GM23248 (cell line): ENCODE measurements at places on chromosomes 5 and 9. TPM values are rescaled to one million over a fixed set of nuclear protein-coding genes. Genes with fewer than 3 reads are reported as not detected.

GRCh38 chr9:78261403-78262001 is 25.6 kb downstream of the CEP78 start:
- no peaks in the 10 kb centered on the region for H3K4me1 ChIP-seq
- H3K4me3 ChIP-seq = no peak overlapping the region
- H3K27ac ChIP-seq = no peak overlapping the region
- no peaks in the 10 kb centered on the region for H3K27me3 ChIP-seq

DNA sequence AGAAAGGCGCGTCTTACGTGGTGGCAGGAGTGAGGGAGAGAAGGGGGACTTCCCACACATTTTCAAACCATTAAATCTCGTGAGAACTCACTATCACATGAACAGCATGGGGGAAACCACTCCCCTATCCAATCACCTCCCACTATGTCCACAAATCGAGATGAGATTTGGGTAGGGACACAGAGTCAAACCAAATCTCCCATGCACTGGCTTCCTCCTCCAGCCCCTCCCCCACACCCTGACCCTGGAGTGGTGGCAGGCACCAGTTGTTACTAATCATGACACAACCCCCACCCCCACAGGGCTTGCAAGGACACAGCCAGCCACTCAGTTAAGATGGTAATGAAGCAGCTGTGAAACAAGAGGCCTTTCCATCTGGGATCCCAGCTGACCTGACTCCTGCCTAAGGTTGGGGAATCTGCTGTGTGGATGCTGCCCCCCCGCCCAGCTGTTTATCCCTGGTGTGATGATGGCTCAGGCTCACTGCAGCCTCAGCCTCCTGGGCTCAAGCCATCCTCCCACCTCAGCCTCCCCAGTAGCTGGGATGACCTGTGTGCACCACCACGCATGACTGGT is 57.1 kb upstream of the FUBP3 start:
- no peaks in the 10 kb centered on the region for H3K4me1 ChIP-seq
- no peaks in the 10 kb centered on the region for H3K36me3 ChIP-seq
- no peak overlapping the region for H3K27ac ChIP-seq
- DNase-seq = peak; percentile 35
- H3K4me3 ChIP-seq = no peak overlapping the region

- peak; percentile 38 for DNase-seq
- no peak overlapping the region for H3K4me3 ChIP-seq
- no peaks in the 10 kb centered on the region for H3K36me3 ChIP-seq
- H3K27me3 ChIP-seq = peaks cover 10% of the 10 kb centered on the region; the same call in 1 of the 2 replicates
- H3K27ac ChIP-seq = no peak overlapping the region
These were observed 436.7 kb downstream of the ZSWIM6 start for GRCh38 chr5:61768692-61769281.

DNA sequence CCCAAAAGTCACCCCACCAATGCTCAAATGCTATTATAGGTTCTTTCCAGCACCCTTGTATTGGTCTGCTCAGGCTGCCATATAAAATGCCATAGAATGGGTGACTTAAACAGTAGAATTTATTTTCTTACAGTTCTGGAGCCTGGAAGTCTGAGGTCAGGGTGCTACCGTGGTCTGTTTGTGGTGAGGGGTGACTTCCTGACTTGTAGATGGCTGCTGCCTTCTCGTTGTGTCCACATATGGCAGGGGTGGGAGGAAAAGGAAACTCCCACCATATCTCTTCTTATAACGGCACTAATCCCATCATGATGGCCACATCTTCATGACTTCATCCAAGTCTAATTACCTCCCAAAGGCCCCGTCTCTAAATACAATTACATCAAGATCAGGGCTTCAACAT is 257.8 kb upstream of the TARS1 start:
- H3K27me3 ChIP-seq = no peaks in the 10 kb centered on the region
- no peaks in the 10 kb centered on the region for H3K36me3 ChIP-seq
- H3K4me3 ChIP-seq = no peak overlapping the region
- no peak for DNase-seq
- H3K4me1 ChIP-seq = peaks cover 9% of the 10 kb centered on the region; the same call in 1 of the 2 replicates
- H3K27ac ChIP-seq = no peak overlapping the region

- no peaks in the 10 kb centered on the region; the same call in 1 of the 2 replicates for H3K27me3 ChIP-seq
- H3K36me3 ChIP-seq = no peaks in the 10 kb centered on the region
- H3K4me3 ChIP-seq = no peak overlapping the region
These were observed 91.7 kb downstream of the GNA14 start for GRCh38 chr9:77556396-77556795.

- no peaks in the 10 kb centered on the region for H3K27me3 ChIP-seq
- H3K4me1 ChIP-seq = no peaks in the 10 kb centered on the region; the same call in 1 of the 2 replicates
- DNase-seq = no peak
These were observed 274.2 kb upstream of the TARS1 start for GRCh38 chr5:33166522-33166921.

GRCh38 chr5:19655627-19656026 is 332.4 kb downstream of the CDH18 start:
- no peak for DNase-seq
- H3K27me3 ChIP-seq = no peaks in the 10 kb centered on the region
- no peak overlapping the region for H3K27ac ChIP-seq
- no peaks in the 10 kb centered on the region for H3K4me1 ChIP-seq

- no peak overlapping the region for H3K27ac ChIP-seq
- no peak overlapping the region for H3K4me3 ChIP-seq
- peaks cover 7% of the 10 kb centered on the region for H3K4me1 ChIP-seq
- DNase-seq = peak; percentile 26
- no peaks in the 10 kb centered on the region for H3K27me3 ChIP-seq
These were observed 123.5 kb upstream of the ACOT12 start for GRCh38 chr5:81517462-81517861.

DNA sequence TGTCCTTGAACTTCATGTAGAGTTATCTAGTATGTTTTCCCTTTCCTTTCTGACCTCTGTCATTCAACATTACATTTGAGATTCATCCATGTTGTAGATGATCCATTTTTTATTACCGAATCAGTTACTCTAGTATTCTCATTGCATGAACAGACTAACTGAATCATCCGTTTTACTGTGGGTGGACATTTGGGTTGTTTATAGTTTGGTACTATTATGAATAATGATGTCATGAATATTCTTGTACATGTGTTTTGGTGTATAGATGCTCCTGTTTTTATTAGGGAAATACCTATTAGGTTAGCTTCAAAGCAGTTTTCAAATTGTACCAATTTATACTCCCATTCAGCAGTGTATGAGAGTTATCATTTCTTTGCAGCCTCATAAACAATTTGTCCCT is 94.3 kb upstream of the NIPAL4 start:
- H3K27ac ChIP-seq = no peak overlapping the region
- H3K4me1 ChIP-seq = peaks cover 14% of the 10 kb centered on the region
- no peaks in the 10 kb centered on the region for H3K36me3 ChIP-seq
- no peaks in the 10 kb centered on the region for H3K27me3 ChIP-seq
- H3K4me3 ChIP-seq = no peak overlapping the region

DNA sequence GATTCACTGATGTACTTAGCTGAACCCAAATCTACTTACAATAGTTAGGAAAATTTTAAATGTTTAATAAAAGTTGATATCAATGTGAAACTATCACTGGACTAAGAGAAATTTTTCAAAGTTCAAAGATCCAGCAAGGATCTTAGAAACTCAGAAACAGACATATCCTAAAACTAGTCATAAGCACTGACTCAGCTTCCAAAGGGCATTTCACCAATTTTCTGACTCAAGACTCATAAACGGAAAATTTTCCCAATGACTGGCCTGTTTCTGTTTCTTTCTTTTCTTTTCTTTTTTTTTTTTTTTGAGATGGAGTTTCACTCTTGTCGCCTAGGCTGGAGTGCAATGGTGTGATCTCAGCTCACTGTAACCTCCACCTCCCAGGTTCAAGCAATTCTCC is 66.6 kb downstream of the CDC14B start:
- H3K27ac ChIP-seq = peak overlapping the region; percentile 93
- DNase-seq = peak; percentile 94
- H3K4me3 ChIP-seq = peak overlapping the region; percentile 42
- no peaks in the 10 kb centered on the region for H3K36me3 ChIP-seq
- peaks cover 59% of the 10 kb centered on the region for H3K4me1 ChIP-seq

DNA sequence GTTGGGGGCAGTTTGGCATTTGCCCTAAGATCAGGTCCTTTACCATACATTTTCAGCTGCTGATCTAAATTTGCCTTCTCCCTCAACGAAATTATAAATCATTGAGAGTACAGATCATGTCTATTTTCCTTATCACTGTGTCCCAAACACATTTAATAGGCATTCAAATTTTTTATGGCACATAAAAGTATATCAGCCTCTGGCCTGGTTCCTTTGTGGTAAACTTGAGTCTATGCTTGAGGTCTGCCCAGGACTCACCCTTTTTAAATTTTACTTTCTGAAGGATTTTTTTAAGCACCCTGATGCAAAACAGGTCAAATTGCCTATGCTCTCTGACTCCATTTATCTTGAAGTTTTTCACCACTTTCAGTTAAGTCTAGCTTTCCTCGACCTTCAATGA is 163.6 kb upstream of the GRIN3A start:
- no peaks in the 10 kb centered on the region for H3K27me3 ChIP-seq
- no peak for DNase-seq
- H3K4me3 ChIP-seq = no peak overlapping the region
- H3K27ac ChIP-seq = no peak overlapping the region

GRCh38 chr5:173535166-173535975 is 81.1 kb downstream of the BOD1 start:
- no peak overlapping the region for H3K27ac ChIP-seq
- DNase-seq = peak; percentile 12
- no peaks in the 10 kb centered on the region for H3K36me3 ChIP-seq
- H3K27me3 ChIP-seq = no peaks in the 10 kb centered on the region
- H3K4me1 ChIP-seq = peaks cover 5% of the 10 kb centered on the region; the same call in 1 of the 2 replicates

DNA sequence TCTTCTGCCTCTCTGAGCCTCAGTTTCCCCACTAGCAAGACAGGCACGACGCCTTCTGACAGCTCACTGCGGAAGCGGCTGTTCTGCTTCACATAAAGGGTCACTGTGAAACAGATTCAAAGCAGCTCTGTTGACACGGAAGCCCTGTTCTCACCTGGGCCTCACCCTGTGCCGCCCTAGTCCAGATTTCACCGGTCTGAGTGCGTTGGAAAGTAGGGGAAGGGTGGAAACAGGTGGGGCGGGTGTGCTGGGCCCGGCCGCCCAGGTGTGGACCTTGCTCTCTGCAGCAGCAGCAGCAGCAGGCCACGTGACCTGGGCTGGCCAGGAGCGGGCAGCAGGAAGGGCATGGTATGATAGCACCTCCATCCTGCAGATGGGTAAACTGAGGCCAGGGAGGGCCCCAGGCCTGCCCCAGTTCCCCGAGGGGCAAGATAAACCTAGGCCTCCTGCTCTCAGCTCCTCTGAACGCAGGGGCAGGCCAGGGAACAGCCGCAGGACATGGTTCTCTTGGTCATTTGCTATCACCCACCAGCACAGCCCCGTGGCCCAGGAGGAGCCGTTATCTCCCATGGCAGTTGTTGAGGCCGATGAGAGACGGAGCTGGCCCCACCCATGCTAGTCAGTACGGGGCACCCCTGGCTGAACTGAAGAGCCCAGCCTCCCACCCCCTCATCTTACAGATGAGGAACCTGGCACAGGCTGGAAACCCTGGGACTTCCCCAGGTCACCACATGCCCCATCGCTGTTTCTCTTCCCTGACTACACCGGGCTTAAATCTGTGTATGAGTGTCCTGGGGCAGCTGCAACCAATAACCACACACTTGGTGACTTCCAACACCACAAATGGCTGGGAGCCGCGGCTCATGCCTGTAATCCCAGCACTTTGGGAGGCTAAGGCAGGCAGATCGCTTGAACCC is 12.1 kb downstream of the PTGES2 start:
- no peak for DNase-seq
- H3K4me3 ChIP-seq = no peak overlapping the region
- no peak overlapping the region for H3K27ac ChIP-seq
- H3K36me3 ChIP-seq = no peaks in the 10 kb centered on the region
- no peaks in the 10 kb centered on the region for H3K27me3 ChIP-seq
- H3K4me1 ChIP-seq = no peaks in the 10 kb centered on the region

DNA sequence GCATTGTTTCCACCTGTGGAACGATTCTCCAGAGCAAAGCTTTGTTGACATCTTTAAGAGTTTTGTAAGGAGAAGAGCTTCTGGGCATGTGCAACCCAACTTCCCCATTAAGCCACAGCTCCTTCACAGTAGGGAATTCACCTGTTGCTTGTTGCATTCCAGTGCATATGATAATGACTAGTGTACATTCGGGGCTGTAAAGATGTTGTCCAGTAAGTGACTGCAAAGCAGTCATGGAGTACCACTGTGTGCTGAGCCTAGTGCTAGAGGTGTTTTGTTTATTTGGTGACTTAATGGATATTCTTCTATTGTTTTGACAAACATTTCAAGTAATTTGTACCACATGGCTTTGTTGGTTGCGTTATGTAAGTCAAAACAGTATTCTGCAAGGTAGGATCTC is 12.8 kb downstream of the UGCG start:
- H3K4me1 ChIP-seq = peaks cover 62% of the 10 kb centered on the region
- peaks cover 13% of the 10 kb centered on the region; the same call in 1 of the 2 replicates for H3K36me3 ChIP-seq
- no peak overlapping the region for H3K4me3 ChIP-seq
- H3K27me3 ChIP-seq = no peaks in the 10 kb centered on the region

DNA sequence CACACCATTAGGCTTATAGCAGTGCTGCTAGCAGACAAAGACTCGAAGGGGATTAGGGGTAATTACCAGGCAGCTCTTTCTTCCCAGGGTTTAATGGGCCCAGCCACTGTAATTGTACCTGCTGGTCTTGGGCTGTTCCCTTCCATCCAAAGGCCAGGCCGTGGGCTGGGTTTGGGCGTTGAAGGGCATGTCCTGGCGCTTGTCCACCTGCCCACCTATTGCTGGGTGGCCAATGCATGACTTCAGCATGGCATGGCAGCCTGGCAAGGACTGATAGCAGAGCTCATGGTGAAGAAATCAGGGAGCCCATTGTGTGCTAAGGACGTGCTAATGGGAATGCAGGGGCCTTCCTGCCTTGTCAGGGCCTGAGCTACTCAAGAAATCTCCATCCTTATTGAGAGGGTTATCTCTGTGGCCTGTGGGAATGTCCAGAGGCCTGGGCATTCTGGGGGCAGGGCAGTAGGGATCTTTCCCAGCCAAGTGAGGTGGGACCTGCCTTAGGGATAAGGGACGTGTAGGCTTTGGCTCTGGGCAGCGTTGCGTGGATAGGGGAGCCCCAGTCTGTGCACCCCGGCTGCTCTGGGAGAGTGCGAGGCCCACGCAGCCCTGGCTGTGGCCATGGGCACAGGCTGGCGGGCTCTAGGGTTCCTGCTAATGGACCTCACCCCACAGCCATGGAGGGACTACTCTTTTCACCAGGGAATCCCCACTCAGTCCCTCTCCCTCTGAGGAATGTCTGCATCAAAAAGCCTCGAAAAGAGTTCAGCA is 116.1 kb upstream of the PITX1 start:
- no peaks in the 10 kb centered on the region; the same call in 1 of the 2 replicates for H3K27me3 ChIP-seq
- H3K27ac ChIP-seq = no peak overlapping the region
- H3K4me1 ChIP-seq = no peaks in the 10 kb centered on the region
- DNase-seq = no peak

- DNase-seq = peak; percentile 56
- no peaks in the 10 kb centered on the region for H3K27me3 ChIP-seq
- peak overlapping the region; percentile 49 for H3K27ac ChIP-seq
- H3K4me3 ChIP-seq = no peak overlapping the region
- peaks cover 43% of the 10 kb centered on the region for H3K4me1 ChIP-seq
- H3K36me3 ChIP-seq = no peaks in the 10 kb centered on the region
These were observed 78.4 kb upstream of the ITGA1 start for GRCh38 chr5:52709167-52709925.

Gene TAF1L
- not detected in 2 replicates for polyA plus RNA-seq

Gene KIF4B
- not detected in 2 replicates for polyA plus RNA-seq

Gene CDHR2
- not detected in 2 replicates for polyA plus RNA-seq

Gene ISL1
- not detected in 2 replicates for polyA plus RNA-seq

Gene C5orf46
- polyA plus RNA-seq = 0.43 and 1.5 TPM in 2 replicates

Gene MEF2C
- 3.2 and 4.5 TPM in 2 replicates for polyA plus RNA-seq

Gene OTULINL
- 0.23 and 0.41 TPM in 2 replicates for polyA plus RNA-seq

Gene SPRY4
- 8.5 and 9.2 TPM in 2 replicates for polyA plus RNA-seq

Gene STC2
- polyA plus RNA-seq = 173 and 184 TPM in 2 replicates

Gene PCDHB6
- polyA plus RNA-seq = 0.10 and 0.25 TPM in 2 replicates

Gene ABLIM3
- 11.4 and 11.7 TPM in 2 replicates for polyA plus RNA-seq

Gene PRRX2
- polyA plus RNA-seq = 137 and 141 TPM in 2 replicates

Gene PCDHB9
- polyA plus RNA-seq = 1.3 and 1.9 TPM in 2 replicates

Gene SPINK5
- not detected in 2 replicates for polyA plus RNA-seq
